ENCODE measurements at places on chromosomes 7 and 10.

- DNase-seq, result no peak
These were observed 12.8 kb downstream of the CRYGN start for GRCh38 chr7:151426904-151427704.

- DNase-seq, result no peak
These were observed 253.7 kb upstream of the PITRM1 start for GRCh38 chr10:3426190-3426845.

DNA sequence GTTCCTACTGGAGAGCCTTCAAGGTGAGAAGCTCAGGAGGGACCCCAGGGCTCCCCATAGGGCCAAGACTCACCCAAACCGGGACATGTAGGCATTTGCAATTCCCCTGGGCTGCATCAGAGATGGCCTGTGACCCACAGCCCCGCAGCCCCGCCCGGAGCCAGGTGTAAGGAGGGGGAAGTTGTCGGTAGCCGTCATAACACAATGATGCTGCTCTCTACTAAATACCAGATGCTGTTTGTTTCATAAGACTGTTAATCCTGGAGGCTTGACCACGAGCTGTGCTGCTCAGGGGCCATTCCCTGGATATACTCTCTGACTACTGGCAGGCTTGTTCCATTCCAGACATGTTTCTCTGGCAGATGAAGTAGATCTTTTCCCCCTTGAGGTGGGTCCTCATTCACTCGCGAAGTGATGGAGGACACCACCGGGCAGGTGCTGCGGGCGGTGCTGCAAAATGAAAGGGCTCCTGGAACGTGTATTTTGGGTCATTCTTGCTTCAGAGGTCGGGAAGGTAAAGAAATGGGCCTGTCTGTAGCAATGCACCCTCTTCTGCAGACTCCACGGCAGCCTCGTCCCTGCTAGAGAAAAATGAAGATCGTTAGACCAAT is 61.1 kb downstream of the MKI67 start:
- DNase-seq, result no peak

- DNase-seq, result no peak
These were observed 74.0 kb downstream of the WDR37 start for GRCh38 chr10:1130226-1130625.

DNA sequence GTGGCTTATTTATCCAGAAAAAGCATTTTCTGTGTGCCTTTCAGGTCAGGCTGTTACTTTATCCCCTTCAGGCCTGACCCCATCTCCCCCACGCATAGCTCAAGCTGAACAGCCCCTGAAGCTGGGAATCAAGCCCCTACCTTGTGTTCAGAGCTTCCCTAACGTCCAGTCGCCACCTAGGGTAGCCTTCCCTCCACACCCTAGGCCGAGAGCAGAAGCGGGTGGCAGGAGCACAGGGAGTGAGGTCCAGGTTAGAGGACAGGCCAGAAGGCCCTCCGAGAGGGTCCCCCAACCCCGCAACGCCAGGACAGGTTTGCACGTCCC is 479 bp upstream of the SEMA4G start:
- DNase-seq, result no peak

DNA sequence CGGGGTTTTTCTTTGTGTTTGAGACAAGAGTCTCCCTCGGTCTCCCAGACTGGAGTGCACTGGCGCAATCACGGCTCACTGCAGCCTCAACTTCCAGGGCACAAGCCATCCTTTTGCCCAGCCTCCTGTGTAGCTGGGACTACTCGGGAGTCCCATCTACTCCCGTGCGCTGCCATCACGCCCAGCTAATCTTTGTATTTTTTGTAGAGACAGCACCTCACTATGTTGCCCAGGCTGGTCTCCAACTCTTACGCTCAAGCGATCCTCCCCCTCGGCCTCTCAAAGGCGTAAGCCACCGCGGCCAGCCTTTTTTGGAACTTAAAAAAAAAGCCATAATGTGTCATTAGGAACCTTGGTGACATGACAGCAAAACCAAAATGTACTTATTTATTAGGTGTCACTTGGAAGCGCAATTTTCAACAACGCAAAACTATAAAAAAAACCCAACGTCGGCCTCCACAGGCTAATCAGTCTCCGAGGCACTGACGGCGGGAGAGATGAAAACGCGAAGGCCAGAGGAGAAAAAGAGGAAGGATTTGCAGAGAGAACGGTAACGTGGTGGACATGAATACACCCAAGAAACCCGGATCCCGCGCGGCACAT is 911 bp upstream of the HNRNPH3 start:
- DNase-seq, result no peak

- DNase-seq, result no peak
These were observed 242.2 kb downstream of the TSPAN12 start for GRCh38 chr7:120615703-120616102.

- DNase-seq, result no peak
These were observed 615.0 kb downstream of the SH2D4B start for GRCh38 chr10:81152656-81153055.

GRCh38 chr10:34408956-34409355 is 406.1 kb downstream of the PARD3 start:
- DNase-seq, result no peak

- no peak for DNase-seq
These were observed 8.9 kb downstream of the SLC16A9 start for GRCh38 chr10:59700709-59701108.

GRCh38 chr10:73865459-73866442 is 8.6 kb downstream of the CAMK2G start:
- DNase-seq, result peak; percentile 84

DNA sequence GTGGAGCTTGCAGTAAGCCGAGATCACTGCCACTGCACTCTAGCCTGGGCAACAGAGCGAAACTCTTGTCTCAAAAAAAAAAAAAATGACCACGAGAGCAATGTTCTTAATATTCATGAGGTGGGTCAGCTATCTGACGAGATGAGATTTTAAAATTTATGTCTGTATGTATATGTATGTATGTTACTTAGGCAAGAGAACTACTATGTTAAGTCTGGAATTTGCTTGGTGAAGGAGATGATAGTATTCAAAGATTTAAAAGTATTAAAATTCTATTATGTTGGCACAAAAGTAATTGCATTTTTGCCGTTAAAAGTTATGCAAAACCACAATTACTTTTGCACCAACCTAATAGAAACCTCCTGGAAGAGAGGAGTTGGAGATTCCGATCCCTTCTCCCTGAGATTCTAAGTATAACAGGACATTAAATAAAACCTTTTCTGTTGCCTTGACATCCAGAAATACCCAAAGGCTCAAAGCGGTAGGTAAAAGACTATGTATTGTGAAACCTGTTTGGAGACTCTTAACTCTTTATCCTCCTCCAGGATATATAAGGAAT is 114.3 kb upstream of the TNS3 start:
- no peak for DNase-seq

GRCh38 chr7:147400925-147401324 is 1189.6 kb upstream of the C7orf33 start:
- DNase-seq, result no peak

DNA sequence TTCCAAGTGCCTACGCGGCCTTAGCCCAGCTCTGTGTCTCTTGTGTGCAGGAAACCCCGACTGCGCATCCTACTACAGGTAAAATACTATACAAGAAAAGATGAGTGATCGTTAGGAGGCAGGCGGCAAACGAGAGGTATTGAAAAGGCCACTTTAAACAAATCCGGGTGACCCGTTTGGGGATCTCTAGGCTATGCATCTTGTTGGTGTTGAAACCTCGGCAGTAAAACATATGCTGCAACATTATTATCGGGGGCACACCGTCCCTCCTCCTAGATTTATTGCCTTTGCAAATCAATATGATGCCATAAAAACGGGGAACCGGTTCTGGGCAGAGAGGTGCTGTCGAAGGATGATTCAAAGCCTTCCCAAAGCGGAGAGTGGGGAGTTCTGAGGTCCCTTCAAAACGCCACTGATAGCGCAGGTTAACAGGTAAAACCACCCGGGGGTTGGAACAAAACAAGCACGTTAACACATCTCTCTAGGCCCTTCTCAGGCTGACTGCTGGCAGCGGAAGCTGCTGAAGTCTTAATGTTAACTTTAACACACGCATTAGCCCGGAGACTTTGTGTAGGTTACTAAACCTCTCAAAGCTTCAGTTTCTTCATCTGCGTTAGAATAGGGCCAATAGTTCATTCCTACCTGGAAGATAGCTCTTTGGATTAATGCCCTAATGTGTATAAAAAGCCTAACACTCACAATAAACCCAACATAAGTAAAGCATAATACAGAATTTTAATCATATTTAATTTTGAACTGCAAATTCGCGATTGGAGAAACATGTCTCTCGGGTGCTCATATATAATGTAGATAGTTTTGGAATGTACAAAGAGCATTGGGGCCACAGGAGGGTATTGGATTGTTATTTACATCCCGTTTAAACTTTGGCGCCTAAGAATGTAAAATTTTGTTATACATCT is 2.6 kb upstream of the TBX20 start:
- no peak for DNase-seq

GRCh38 chr7:94069162-94069739 is 65.1 kb upstream of the BET1 start:
- DNase-seq, result no peak

DNA sequence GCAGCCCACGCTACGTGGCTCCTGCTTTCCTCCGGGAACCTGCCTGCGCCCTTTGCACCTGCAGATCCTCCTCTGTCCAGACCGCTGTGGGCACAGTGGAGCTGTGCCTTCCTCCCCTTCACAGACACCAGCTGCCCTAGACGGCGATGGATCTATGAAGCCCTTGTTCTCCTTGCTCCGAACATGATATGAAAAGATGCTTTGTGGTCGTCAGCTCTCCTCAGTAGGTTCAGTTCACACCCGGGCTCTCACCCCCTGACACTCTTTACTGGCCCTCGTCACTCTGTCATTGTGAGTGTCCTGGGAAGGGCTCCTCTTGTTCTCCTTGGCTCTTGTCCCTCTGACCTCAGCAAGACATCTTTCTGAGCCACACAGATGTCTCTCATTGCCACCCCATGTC is 4.2 kb downstream of the ZNF488 start:
- no peak for DNase-seq

DNA sequence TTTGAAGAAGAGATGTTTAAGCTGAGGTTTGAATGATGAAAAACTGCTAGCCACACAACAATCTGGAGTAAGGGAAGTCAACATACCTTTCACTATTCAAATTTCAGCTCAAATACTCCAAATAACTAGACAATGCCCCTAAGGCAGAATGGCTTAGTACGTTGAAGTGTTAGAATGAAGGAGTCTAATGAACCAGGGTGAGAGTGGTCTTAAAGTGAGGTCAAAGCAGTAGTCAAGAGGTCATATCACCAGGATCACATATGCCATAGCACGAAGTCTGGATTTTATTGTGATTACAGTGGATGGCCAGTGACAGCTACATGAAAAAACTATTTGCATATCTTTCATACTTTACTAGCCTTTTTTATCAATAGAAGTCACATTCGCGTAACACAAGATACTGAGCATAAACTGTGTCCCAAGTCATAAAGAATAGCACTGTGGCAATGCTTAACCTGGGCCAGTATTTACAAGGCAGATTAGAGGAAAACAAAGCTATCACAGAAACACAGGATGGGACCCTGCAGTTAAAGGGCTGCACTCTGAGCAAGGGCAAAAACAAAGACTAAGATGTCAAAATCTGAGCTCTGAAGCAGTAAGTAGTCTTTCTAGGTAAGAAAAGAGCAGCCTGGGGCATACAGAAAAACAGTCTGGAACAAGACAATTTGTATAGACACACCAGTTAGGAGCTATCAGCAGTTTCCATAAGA is 61.5 kb downstream of the HYCC1 start:
- DNase-seq, result no peak

- no peak for DNase-seq
These were observed 148.2 kb downstream of the CHN2 start for GRCh38 chr7:29342761-29343160.

DNA sequence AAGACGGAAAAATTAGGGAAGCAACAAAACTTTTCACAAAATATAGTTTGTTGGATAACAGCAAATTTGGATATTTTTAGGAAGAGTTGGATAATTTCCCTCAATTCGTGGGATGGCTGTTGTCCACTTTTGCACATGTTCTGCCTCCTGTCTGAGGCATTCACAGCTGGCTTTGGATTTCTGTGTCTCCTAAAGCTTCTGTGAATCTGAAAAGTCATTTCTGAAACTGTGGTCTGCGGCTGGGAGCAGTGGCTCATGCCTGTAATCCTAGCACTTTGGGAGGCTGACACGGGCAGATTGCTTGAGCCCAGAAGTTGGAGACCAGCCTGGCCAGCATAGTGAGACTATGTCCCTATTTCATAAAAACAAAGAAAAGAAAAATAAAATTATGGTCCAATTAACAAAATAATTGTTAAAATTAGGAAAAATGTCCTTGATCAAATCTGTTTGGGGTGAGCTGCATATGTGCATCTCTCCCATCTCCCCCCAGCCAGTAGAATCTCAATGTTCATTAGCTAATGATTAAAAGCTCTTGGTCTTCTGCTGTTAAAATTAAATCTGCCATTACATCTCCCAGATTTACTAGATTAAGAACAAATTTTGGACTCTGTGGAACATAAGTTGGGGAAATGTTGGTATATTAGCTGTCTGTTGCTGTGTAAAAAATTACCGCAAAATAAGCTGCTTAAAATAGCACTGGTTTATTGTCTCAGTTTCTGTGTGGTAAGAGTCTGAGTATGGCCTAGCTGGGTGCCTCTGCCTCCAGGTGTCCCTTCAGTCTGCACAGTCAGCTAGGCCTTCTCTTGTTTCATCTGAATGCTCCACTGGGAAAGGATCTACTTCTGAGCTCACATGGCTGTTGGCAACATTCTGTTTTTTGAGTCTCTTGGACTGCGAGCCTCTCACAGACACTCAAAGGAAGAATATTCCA is 332.0 kb upstream of the FZD1 start:
- no peak for DNase-seq

DNA sequence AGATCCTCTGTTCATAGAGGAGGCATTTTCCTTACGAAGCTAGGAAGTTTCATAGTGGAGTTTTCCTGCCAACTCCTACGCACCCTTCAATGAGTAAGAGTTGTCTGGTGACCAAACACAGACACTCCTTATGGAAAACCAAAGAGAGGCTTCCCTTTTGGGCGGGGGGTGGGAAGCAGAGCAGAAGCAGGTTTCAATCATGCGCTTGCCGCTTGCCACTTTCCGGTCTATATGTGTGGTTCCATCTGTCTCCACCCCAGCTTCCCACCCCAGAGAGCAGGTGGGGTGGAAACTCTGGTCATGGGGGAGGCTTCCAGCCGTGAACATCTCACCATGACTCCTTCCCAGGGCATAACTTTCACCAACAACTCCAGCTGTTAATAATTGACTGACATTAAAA is 68.8 kb upstream of the GRB10 start:
- DNase-seq, result no peak
